ENCODE measurements at places on chromosomes 6 and 20. TPM values are rescaled to one million over a fixed set of nuclear protein-coding genes. Genes with fewer than 3 reads are reported as not detected.

The NKX2-4 gene
- total RNA-seq = not detected

- H3K27me3 ChIP-seq = no peaks in the 10 kb centered on the region
- no peak overlapping the region for H3K4me3 ChIP-seq
- no peak overlapping the region for H3K27ac ChIP-seq
- no peak for DNase-seq
- no peaks in the 10 kb centered on the region for H3K36me3 ChIP-seq
- peaks cover 20% of the 10 kb centered on the region for H3K4me1 ChIP-seq
Measured at GRCh38 chr6:152086223-152086873, 278.9 kb downstream of the ESR1 start.

The NAA20 gene
- 28.2 TPM for total RNA-seq

The MATN4 gene
- not detected for total RNA-seq

DNA sequence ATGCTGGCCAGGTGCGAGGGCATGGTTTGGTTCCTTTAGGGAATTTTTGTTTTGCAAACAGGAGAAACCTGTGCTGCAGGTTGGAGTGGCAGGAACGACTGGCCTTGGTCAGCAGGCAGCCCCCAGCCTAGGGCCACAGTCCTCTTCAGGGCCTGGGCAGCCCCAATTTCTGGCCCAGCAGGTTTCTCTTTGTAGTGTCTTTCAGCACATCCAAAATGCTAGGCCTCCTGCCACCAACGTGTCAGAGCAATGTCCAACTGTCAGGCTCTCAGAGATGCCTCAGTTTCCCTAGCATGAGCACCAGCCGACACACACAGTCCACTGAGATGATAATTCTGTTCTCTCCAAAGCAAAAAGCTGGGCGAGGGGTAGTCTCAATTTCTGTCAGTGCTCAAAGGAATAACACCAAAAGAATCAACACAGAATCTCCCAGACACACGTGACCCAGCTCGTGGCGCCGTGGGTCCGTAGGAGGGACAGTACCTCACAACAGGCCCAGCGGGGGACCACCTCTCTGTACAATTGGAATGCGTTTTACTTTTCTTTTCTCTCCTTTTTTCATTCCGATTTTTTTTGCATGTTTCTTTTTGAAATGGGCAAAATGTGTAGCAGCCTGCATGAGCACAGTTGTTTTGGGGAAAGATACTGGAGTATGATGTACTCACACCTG lies 125.9 kb downstream of the TAF4 start:
- H3K27ac ChIP-seq = no peak overlapping the region
- no peak for DNase-seq
- H3K36me3 ChIP-seq = no peaks in the 10 kb centered on the region

The FAM83C gene
- 16.9 TPM for total RNA-seq

All from vagina (tissue), 2 donors.